ENCODE measurements at places on chromosomes 5 and 9.

DNA sequence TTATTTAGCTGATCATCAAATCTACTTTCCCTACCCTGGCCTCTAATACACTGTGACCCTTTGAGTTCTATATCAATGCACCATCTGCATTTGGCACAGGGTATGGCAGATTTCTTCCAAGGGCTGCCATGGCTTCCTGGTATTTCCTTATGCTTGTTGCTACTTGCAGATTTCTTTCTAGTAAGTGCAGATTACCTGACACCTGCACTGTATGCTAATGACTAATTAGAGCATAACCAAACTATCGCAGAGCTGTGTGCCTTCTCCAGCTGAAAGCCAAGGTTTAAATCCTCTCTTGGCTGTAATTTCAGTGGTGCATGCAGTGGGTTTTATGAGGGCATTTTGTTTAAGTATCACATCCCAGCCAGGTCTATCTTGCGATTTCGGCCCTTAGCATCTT lies 293.7 kb downstream of the KIF4B start:
- no peak for DNase-seq

DNA sequence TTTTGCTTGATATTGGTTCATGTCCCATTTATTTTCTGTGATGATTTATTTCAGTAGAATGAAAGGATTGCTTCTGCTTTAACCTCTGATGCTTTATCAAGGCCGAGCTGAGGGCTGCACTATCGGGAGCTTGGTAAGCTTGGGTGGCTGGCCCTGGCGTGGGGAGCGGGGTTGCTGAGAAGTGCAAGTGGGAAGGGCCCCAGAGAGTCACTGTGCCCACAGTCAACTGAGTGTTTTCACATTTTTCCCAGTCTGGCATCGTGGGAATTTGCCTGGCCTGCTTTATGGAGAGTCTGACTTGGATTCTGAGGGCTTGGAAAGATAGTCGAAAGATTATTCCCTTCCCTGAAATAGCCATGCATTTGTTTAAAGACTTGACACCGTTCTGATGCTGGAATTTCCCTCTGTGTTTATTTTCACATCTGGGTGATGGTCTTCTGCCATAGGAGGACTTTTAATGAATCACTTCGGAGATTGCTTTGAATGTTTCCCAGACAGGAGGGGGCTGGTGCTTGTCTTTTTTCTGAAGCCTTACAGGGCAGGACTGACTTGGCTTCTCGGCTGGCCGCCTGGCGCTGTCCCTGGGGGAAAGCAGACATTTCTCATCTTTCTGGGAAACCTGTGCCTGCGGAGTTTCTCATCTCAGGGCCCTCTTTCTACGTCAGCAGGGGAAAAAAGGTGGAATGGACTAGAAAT lies 139.0 kb downstream of the BOD1 start:
- no peak for DNase-seq

DNA sequence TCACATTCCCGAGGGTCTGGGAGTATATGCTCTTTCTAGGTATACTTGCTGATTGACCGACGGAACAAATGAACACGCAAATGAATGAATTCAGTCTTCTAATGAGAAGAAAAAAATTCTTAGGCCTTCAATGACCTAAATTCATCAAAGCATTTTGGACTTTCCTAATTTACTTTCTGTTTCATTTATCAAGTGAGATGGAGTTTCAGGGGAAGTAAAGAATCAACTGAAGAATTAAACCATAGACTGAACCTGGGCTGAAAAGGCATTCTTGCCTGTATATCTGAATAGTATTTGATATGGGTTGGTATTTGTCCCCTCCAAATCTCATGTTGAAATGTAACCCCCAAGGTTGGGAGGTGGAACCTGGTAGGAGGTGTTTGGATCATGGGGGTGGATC lies 64.1 kb downstream of the ZFAND5 start:
- no peak for DNase-seq

GRCh38 chr9:38041564-38042243 lies 27.3 kb downstream of the SHB start:
- no peak for DNase-seq
